Upper lobe of left lung (tissue), 6 donors: ENCODE measurements at places on chromosomes 7 and 10. TPM values are rescaled to one million over a fixed set of nuclear protein-coding genes. Genes with fewer than 3 reads are reported as not detected.

Gene PON3
- 33.8 TPM for total RNA-seq

Gene PNLIP
- total RNA-seq, result 3.3 TPM

GRCh38 chr10:110758898-110759297 lies 112.8 kb upstream of the PDCD4 start:
- H3K4me1 ChIP-seq, result no peaks in the 10 kb centered on the region
- H3K27me3 ChIP-seq, result no peaks in the 10 kb centered on the region
- H3K4me3 ChIP-seq, result no peak overlapping the region

DNA sequence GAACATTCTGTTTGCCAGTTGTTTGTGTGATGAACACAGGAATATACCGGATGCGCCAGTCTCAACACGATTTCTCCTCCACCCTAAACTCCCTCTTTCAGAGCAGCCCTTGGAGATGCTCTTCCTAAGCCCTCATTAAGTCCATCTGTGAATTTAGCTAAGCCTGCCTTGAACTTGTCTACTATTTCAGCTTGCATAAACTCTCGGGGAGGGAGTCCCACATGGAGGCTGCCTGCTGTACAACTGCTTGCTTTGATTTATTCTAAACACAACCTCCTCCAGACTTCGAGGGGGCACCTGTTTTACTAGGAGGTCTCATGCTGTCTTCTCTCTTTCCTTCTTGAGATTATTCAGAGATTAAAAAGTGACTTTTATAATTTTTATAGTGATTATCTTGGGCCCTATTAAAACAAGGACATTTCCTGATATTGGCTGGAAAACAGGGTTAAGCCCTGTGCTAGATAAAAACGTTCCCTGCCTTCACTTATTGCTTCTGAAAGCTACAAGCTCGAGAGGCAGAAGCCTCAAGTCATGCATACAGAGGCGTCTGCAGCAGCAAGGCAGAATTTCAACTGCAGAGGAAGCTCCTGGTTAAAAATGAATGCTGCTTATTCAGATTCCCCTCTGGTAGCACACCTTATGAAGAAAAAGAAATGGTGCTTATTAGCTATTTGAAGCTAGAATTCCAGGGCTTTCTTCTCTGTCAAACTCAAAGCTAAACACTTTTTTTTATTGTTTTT lies 174.3 kb downstream of the FANK1 start:
- no peaks in the 10 kb centered on the region for H3K36me3 ChIP-seq
- H3K4me3 ChIP-seq, result no peak overlapping the region
- no peaks in the 10 kb centered on the region for H3K4me1 ChIP-seq
- H3K27me3 ChIP-seq, result no peaks in the 10 kb centered on the region
- H3K27ac ChIP-seq, result no peak overlapping the region

GRCh38 chr7:70808876-70809275 lies 323.1 kb upstream of the GALNT17 start:
- DNase-seq, result no peak
- no peak overlapping the region for H3K4me3 ChIP-seq
- H3K36me3 ChIP-seq, result no peaks in the 10 kb centered on the region
- H3K27me3 ChIP-seq, result no peaks in the 10 kb centered on the region

GRCh38 chr7:105096306-105096705 lies 82.3 kb downstream of the KMT2E start:
- DNase-seq, result no peak
- no peak overlapping the region for H3K4me3 ChIP-seq
- H3K27ac ChIP-seq, result no peak overlapping the region
- no peaks in the 10 kb centered on the region for H3K27me3 ChIP-seq
- peaks cover 24% of the 10 kb centered on the region for H3K36me3 ChIP-seq
- no peaks in the 10 kb centered on the region for H3K4me1 ChIP-seq

- H3K4me3 ChIP-seq, result no peak overlapping the region
- H3K36me3 ChIP-seq, result no peaks in the 10 kb centered on the region
- DNase-seq, result no peak
- H3K27ac ChIP-seq, result no peak overlapping the region
- no peaks in the 10 kb centered on the region for H3K4me1 ChIP-seq
Measured at GRCh38 chr7:105199386-105199785, 185.4 kb downstream of the KMT2E start.

DNA sequence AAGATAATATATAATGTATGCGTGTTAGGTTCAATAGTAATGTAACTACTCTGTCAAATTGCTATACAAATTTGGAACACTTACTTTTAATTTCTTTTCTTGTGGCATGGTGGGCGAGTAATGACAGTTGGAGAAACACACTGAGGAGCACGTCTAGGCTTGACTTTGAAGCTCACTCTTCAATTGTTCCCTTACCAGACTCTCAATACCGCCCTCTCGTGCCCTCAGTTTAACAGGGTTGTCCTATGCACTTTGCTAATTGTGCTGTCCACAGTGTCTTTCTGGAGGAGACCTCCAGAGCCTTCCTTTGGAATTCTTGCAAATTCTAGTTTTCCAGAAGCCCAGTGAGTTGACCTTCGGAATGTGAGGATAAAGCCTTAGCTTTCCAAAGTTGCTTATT lies 107.2 kb upstream of the RELN start:
- no peak overlapping the region for H3K27ac ChIP-seq
- no peak overlapping the region for H3K4me3 ChIP-seq
- no peaks in the 10 kb centered on the region for H3K4me1 ChIP-seq
- DNase-seq, result no peak
- H3K36me3 ChIP-seq, result no peaks in the 10 kb centered on the region

GRCh38 chr10:114687459-114687858 lies 29.4 kb upstream of the ABLIM1 start:
- DNase-seq, result no peak
- no peaks in the 10 kb centered on the region for H3K36me3 ChIP-seq
- H3K27me3 ChIP-seq, result no peaks in the 10 kb centered on the region
- no peak overlapping the region for H3K4me3 ChIP-seq
- peak overlapping the region; percentile 84 for H3K27ac ChIP-seq
